Stimulated activated CD8-positive, alpha-beta memory T cell treated with anti-CD3 and anti-CD28 coated beads, Interleukin-2, amount 100 ng/mL, for 1 hour (primary cell): ENCODE measurements at places on chromosomes 6 and 20.

- DNase-seq: no peak
Observed at GRCh38 chr6:20154753-20155152, 57.5 kb downstream of the MBOAT1 start.

DNA sequence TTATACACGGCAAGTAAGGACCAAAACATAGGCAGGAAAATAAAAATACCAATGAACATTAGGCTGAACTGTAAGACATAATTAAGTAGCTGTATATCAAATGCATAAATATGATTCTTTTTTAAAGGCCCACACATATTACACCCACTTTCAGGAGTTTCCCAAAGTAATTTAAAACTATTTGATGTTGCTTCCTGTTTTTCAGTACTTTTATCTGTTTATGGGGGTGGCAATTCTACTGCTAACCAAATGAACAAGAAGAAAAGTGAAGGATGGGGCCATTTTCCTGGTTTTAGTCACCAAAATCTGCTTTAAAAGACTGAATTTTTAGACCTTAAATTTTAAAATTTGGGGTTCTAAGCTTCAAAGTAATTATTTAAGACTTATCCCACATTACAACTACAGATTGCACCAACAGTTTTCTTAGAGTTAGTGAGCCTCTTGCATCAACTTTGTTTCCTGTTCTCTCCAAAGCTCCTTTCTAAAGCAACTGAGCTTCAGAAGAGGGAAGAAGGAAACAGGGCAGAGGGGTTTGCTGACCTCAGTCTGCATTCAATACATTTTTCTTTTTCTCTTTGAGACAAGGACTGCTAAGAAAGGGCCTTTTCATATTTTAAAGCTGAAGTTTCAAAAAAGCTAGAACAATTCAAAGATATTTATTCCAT is 191.0 kb downstream of the BACH2 start:
- DNase-seq: no peak

GRCh38 chr6:107756660-107757355 is 67.3 kb downstream of the SCML4 start:
- DNase-seq: no peak

GRCh38 chr20:33119725-33120720 is 40.6 kb downstream of the BPIFB4 start:
- no peak for DNase-seq
